ENCODE measurements at places on chromosomes 1 and 21. TPM values are rescaled to one million over a fixed set of nuclear protein-coding genes. Genes with fewer than 3 reads are reported as not detected.

GRCh38 chr1:182330303-182330702 is 61.3 kb downstream of the GLUL start:
- no peak for DNase-seq

Gene LINGO4
- 0.22 TPM for total RNA-seq

DNA sequence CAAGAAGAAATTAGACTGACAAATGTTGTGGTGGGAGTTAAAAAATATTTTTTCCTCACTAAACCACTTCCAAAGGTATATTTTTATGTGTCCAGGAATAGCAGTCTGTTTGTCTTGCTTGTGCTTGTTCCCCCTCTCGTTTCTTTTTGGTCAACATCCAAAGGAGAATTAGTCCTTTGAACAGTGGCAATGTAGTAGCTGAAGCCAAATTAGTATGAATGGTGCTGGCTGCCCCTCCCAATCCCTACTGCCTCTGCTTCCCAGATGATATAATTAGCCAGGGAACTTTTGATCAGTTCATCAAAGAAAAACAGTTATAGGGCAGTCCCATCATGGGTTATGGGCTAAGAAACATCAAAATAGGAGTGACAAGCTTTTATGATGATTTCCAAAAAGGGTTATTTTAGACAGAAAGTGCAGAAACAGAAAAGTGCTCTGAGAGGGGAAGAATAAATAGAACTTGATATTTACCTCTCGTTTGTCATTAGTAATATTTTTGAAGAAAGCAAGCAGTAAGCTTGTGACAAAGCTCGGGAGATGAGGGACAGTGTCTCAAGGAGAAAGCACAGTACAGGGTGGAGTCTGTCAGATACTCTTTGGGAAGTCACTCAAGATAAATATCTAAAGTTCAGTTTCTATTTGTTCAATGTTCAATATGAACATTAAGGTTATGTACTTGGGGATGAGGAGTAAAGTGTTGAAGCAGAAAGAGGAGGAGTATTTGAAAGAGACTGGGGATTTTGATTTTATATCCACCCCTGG is 239.1 kb downstream of the HLX start:
- no peak for DNase-seq

GRCh38 chr1:6110326-6110725 is 64.6 kb downstream of the KCNAB2 start:
- DNase-seq: no peak

GRCh38 chr1:99737016-99737415 is 29.4 kb downstream of the FRRS1 start:
- DNase-seq: no peak

DNA sequence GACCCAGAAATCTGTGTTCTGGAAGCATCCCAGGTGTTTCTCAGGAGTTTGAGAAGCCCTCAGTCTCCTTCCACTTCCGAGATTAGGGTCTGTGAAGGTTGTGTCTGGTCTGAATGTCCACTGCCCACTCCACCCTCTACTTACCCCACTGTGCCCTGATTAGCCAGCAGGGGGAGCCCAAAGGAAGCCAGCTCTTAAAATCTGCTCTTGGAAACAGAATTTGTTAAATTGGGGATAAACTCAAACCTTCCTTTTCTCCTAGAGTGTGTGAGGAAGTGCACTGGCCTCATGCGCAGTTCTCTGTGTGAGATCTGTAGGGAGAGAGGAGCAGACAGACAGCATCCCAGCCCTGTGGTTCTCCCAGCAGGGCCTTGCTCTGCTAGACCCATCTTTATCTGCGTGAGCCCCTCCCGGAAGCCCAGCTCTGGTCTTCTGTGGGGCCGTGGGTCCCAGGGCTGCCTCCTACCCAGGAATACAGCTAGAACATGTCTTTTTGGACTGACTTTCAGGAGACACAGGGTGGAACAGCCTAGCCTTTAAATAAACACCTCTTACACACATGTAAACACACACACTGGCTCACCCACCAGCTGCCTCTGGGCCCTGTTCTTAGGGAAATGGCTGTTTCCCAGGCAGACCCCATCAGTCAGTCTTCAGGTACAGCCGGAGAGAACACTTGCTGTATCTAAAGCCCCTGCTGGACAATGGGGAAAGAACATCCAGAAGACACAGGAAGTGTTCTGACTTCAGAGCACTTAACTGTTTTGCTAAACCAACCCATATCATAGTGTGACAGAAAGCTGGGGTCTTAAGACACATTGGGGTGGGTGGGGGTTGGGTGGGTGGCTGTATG is 52.2 kb downstream of the SMYD2 start:
- peak; percentile 49 for DNase-seq

Gene EDARADD
- 5.0 TPM for total RNA-seq

Gene ALG6
- total RNA-seq: 20.0 TPM

Gene PUM1
- 283 TPM for total RNA-seq

DNA sequence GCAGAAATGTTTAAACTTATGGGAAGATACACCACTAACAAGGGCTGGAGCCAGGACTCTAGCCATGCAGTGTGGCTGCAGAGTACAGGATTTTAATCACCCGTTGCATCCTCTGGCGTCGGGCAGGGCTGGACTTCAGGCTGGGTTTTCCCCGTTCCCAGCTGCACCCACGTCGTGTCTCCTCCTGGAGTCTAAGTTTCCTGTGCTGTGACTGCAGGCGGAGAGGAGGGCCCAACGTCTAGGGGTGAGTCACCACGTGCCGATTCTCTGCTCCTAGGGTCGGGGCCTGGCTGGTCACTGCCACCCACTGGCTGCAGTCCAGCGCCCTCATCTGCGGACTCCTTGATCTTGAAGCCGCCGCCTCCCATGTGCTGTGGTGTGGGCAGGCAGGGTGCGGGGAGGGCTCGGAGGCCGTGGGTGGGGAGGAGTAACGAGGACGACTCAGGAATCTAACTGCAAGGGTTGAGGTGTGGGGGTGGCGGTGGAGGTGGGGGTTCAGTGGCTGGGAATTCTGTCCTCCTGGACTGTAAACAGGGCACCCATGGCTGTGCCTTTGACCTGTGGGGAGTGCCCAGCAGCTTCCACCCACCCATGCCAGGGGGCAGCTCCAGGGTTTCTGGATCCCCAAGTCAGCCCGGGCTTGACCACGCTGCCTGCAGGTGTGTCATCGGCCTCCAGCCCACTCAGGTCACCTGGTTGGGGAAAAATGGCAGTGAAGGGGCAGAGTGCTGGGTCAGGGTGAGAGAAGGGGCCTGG is 77.8 kb downstream of the ALPL start:
- no peak for DNase-seq

DNA sequence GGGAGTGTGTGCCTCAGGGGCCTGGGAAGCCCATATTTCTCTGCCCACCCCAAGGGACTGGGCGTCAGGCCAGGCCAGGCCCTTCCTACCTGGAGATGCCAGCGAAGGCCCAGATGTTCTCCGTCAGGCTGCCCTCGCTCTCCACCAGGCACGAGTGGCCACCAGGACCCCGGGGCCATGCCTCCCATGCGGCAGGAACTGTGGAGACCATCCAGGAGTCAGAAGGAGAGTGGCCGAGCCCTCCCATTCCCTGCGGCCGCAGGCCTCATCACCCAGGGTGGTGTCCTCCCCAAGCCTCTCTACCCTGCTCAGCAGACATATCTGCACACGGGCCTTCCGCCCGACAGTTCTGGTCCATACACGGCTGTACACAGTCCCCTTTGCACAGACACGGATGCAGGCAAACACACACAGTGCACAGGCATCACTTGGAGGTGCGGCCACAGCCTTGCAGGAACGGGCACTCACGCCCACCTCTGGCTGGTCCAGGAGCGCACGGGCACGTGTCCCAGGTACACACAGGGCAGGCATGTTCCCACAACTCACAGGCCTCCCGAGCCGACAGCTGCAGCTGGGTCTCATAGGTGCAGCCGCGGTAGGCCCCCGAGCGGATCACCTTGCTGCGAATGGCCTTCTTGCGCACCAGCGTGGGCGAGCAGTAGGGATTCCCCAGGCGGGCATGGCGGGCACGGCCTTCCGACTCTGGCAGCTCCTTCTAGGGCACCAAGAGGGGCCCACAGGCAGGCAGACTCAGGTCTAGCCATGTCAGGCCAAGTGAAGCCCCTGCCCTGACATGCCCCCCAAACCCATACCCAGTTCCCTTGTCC is 5.9 kb upstream of the KIF17 start:
- DNase-seq: no peak

DNA sequence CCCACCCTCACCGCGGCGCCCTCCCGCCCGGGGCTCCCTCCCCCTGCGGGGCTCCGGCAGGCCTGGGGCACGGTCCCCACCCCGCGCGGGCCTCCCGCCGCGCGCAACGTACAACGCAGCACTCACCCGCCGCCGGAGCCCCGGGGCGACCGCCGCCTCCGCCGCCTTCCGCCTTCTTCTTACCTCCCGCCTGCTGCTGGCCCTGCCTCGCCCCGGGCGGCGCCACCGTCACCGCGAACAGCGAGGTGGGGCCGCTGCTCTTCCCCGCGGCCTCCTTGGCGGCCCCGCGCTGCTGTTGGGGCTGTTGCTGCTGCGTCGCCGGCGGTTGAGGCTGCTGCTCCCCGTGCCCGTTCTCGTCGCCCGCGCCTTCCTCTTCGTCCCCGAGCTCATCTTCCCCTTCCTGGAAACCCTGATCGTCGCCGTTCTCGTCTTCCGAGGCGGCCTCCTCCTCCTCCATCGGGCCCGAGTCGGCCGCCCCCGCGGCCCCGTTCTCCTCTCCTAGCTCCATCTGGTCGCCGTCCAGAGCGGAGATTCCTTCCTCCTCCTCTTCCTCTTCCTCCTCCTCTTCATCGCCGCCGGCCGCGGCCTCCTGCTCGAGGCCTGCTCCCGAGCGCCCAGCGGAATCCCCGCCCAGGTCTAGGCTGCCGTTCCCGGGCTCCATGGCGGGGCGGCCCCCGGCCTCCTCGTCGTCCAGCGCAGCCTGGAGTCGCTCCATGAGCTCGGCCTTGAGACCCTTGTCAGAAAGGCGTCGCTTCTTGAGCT is 671 bp downstream of the HNRNPU start:
- DNase-seq: no peak

Measured in CD4-positive, CD25-positive, alpha-beta regulatory T cell (primary cell).